ENCODE measurements at places on chromosomes 1 and 21.

DNA sequence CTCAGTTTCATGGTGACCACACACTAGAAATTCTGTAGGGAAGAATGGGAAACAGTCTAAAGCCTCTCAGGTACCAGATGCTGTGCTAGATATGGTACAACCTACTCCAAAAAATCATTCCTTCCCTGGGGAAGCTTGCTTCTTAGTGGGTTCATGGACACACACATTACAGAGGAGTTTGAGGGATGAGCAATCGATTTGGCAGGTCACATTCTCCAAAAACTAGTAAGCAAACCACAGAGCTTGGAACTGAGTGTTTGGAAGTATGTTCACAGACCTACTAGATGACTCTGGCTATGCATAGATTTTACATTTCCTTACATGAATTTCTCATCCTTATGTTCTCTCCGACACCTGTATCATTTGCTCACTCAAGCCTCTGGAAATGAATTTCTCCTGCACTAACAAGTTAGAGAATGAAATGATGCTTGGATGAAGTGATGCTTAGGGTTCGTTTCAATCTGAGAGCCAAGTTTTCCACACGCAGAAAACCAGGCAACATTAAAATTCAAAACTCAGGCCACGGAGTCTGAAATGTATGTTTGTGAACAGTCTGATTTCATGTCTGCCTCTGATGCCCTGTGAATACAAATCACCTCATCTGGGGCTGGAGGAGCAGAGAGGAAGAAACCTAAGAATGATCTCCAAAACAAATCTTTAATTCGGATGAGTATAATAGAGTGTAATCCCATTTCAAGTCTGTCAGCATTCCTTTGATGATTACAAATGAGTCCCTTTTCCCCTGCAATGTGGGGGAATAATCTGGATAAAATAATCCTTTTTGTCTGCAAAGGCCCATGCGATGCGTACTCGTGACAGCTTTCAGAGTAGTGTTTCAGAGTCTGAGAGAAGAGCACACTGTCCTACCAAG lies 11.0 kb downstream of the EVA1C start:
- DNase-seq = no peak

DNA sequence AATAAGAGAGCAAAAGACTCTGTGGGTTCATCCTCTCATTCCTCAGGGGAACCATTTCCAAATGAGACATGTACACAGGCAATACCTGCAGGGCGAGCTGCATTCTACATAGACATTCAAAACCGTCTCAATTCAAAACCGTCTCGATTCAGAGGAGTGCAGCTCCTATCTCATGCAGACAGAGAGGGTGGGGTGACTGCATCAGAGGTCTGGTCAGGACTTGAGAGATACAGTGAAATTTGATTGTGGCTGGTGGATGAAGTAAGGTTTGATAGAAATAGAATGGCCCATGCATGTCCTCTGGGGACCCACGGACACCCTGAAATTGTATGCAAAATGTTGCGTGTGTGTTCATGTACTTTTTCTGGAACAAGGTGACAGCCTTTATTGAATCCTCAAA lies 27.3 kb downstream of the TEX35 start:
- DNase-seq = no peak

GRCh38 chr1:3085721-3086120 lies 16.7 kb downstream of the PRDM16 start:
- DNase-seq = no peak

DNA sequence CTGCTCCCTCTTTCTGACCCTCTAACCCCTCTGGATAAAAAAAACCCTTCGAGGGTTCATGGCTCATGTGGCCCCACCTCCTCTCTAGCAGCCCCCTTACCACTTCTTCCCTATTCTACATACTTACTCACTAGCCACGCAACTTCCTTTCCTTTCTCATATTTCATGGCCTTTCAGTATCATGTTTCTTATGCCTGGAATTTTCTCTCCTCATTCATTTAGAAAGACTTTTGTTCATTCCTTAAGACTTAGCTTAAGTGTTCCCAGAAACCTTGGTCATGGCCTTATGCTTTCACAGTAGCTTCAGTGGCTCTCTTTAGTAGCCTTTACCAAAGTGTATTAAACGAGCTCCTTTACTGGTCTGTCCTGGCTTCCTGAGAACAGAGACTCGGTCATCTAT lies 6.1 kb downstream of the ACP6 start:
- no peak for DNase-seq

DNA sequence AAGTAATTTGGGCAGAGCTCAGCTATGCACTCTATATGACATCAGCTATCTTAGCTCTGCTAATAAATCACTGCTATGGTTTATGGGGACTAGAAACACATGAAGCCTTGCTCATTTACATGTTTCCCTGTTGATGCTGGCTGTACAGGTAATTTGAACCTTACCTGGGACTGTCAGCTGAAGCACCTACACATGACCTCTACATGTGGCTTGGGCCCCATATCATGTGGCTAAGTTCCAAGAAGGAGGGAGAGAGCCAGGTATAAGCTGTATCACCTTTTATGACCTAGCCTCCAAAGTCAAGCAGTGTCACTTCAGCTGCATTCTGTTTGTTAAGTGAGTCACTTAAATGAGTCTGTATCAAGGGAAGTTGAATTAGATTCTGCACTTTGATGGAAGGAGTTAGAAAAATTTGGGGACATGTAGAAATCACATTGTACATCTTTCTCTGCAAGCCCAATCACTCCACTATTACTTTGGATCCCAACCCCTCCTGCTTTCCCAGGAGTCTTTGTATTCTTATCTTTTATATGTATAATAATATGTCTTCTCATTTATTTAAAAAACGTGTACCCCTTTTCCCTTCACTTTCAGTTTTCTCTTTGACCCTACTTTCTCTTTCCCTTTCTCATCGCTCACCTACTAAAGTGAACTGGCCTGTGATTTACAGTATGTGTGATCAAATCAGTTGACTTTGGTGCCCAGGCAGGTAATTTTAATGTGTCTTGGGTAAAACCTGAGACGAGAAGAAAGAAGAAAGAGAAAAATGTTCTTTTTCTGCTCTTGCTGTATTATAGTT lies 53.4 kb upstream of the PRKACB start:
- DNase-seq = no peak

GRCh38 chr1:224631462-224632115 lies 15.5 kb downstream of the CNIH3 start:
- DNase-seq = no peak

GRCh38 chr21:45129189-45129923 lies 55.0 kb downstream of the ADARB1 start:
- DNase-seq = no peak

GRCh38 chr1:28359592-28360239 lies 9.8 kb upstream of the PHACTR4 start:
- no peak for DNase-seq

- no peak for DNase-seq
Measured at GRCh38 chr1:153792631-153793041, 17.4 kb downstream of the SLC27A3 start.

DNA sequence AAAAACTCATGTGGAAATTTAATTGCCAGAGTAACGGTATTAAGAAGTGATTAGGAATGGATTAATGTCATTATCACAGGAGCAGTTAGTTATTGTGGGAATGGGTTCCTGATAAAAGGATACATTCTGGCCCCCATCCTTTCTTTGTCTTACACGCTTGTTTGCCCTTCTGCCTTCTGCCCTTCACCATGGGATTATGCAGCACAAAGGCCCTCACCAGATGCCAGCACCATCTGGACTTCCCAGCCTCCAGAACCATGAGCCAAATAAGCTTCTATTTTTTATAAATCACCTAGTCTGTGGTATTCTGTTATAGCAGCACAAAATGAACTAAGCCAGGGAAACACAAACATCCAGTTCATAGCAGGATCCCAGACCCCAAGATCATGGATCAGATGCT lies 33.9 kb upstream of the POU2F1 start:
- no peak for DNase-seq

- DNase-seq = no peak
Measured at GRCh38 chr1:110671361-110671760, 3.4 kb downstream of the KCNA3 start.

DNA sequence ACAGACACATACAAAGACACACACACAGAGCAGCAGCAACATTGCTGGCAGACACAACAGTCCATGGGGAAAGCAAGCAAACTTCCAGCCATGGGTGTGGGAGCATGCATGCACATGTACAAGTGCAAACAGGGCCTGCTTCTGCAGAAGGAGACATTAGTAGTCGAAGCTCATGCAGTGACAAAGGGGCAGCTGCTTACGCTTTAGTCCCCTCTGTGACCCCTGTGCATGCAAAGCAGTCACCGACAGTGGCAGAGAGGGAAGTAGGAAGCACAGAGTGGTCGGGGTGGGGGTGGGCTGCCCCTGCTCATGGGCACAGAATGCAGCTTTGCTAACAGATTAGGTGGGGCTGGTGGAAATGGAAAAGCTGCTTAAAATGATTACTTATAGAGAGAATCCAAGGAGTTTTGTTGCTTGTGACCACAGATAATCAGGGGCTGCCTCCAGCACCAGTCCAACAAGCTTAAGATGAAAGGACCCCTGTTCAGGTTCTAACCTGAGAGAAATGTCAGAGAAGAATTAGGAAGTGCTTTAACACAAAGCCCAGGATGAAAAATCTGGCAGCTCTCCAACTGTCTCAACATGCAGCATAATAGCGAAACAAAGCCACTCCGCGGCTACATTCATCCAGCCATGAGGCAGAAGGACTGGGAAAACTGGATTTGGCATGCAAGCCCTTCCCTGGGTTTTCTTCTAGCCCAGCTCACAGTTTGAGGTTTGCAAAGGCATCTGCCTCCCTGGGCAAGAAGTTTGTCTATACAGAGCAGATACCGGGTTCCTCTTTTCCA lies 378.9 kb downstream of the KCNH1 start:
- no peak for DNase-seq

DNA sequence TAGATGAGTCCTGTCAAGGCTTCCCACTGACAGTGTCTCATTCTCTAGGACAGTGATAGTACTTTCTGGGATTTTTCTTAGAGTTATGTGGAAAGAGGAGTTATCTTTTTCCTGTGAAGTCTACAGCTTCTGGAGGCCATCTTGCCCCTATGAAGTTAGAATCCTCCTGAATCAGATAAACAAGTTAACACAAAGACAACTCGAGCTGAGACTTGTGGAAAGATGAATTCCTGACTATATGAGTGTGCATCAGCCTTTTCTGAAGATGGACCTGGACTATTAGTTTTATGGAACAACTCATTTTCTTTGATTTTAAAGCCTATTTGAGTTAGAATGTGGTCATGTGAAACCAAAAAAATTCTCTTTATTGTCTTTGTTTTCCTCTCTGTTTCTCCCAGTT lies 290.9 kb downstream of the LRRIQ3 start:
- DNase-seq = no peak

DNA sequence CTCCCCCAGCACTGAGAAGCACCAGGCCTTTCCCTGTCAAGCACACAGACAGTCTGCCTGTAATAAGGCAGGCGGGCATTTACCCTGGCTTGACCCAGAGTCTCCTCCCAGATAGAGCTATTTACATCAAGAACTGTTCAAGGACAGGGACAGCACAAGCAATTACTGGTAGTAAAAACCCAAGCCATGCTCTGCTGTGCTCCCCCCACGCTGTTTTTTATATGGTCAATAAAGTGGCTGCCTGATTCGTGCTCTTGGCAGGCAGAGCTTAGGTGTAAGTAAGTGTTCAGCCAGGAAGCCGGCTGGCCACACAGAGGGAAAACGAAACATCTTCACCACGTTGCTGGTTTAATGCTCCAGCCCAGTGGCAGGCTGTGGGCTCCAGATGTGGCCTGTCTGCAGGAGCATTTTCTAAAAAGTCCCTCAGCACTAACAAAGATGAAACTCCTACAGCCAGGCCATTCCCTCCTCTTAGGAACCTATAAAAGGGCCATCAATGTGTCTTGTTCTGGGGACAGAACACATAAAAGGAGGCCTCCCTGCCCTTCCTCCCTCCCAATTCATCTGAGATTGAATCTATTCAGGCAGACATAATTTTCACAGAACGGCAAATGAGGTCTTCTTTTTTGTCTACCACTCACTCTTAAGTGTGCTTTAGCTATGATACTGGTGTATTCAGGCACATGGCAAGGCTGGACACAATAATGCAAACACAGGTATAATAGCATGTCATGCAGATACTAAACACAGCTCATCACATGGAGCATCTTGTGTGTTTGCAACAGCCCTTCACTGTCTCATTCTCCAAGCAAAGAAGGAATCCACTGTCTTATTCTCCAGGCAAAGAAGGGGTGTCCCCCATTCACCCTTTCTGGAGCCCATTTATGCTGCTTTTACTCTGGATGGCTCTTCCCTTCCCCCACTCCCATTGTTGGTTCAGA lies 378.9 kb downstream of the HHAT start:
- DNase-seq = no peak

DNA sequence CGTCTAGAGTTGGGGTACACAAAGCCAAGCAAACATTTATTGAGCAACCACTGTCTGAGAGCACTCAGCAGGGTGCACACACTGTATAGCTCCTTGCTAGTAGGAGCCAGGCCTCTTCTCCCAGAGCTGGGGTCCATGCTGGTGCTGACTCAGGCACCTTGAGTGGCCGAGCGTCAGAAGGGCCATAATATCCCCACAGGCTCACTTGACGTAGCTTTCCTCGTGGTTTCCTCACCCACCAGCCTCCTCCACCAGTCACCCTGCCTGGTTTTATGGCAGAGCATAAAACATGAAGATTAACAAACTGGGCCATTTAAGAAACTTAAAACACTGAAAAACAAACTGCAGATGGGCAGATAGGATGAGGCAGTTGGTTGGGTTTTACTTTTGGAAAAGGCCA lies 361.5 kb downstream of the HHAT start:
- no peak for DNase-seq

DNA sequence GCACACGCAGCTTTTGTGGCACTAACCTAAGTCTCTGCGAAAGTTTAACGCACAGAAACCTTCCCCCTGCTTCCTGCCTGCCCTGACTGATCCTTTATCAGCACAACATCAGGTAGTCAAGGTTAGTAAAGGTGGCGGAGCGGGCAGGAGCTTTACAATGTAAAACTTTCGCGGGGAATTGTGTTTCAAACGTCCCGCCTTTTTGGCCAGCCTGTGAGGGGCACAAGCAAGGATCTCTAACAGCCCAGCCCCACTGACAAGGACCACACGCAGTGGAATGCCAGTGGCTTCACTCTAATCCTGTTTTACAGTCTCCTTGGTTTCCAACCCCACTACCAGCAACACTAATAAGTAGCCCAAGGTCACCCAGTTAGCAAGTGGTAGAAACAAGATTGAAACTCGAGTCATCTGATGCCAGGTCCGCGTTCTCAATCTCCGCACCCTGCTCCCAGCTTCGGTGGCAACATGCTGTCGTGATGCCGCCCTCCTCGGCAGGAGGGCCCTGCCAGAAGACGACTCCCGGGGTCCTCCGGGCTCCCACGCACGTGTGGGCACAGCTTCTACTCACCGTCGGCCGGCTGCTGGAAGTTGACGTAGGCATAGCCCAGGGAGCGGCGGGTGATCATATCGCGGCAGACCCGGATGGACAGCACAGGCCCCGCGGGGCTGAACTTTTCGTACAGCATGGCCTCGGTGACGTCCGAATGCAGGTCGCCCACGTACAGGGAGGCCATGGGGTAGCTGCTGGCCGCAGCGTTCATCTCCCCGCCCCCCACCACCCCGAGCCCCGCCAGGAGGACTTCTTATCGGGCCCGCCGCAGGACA lies 1.2 kb downstream of the PABPC4 start:
- no peak for DNase-seq

GRCh38 chr1:188857526-188858087 lies 1620.1 kb downstream of the BRINP3 start:
- DNase-seq = no peak
